G401 (cell line): ENCODE measurements at places on chromosomes 16 and 17. TPM values are rescaled to one million over a fixed set of nuclear protein-coding genes. Genes with fewer than 3 reads are reported as not detected.

DNA sequence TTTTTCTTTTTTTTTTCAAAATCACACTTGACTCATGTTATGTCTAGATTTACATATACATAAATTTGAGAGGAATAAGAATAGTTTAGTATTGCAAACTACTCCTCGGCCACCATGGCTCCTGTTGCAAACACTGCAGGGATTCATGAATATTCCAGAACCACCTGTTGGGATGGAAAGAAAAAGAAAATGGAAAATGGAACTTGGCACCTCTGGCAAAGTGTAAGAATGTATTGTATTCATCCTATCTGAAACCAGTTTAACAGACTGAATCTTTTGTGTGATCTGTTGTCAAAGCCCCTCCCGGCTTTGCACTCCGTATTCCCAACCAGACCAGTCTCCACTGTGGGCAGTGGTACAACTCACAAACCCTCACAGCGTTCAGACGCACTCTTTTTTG, 124.4 kb downstream of the SPECC1 start:
- DNase-seq = no peak

DNA sequence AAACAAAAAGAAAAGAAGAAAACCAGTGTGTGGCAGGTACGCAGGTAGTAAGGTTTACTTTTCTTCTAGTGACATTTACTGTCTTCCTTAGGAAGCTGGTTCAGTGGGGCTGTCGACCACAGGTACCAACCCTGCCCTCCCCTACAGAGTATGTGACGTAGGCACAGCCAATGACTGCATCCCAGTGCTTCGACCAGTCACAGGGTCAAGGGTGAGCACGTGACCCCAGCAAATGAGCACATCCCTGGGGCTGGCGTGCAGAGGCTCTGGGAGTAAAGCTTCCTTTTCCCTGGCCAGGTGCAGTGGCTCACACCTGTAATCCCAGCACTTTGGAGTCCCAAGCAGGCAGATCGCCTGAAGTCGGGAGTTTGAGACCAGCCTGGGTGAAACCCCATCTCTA, 38.9 kb upstream of the PLCG2 start:
- no peak for DNase-seq

DNA sequence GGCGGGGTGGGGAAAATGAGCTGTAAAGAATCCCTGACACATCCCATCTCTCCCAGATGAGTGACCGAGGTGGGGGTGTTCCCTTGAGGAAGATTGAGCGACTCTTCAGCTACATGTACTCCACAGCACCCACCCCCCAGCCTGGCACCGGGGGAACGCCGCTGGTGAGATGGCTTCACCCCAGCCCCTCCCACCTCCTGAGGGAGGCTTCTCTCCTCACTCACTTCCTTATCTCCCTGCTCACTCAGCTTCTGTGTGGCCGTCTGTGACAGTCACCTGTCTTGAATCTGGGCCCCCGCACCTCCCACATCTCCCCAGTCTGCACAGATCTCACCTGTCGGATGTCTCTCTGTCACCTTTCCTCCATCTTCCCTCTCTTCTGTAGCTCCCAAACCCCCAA, 13.4 kb downstream of the PDK2 start:
- DNase-seq = peak; percentile 1

DNA sequence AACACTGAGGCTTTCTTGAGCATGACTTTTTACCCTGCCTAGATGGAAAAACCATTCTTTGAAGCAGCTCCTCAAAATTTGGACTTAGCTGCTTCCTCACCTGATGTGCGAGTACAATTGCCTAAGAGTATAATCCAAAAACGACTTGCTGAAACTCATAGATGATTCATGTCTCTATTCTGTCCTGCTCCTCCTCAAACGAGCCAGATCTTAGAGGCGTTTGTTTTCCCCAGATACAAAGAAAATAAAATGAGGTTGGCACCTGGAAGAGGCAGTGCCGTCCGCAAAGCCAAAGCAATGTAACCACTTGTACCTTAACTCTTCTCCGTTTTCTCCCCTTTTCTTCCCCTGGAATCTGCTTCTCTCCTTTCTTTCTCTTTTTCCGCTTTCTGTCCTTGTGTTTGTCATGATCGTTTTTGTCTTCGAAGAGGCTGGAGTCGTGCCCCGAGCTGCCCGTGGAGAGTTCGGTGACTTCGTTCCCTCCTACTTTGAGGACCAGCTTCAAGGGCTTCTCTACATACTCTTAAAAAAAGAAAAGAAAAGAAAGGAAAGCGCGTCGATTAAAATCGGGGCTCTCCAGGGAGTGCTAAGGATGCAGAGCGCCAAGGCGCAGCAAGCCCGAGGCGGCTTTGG, 895 bp downstream of the BRD7 start:
- no peak for DNase-seq

- DNase-seq = no peak
Observed at GRCh38 chr16:82167670-82168069, 2.4 kb downstream of the MPHOSPH6 start.

- no peak for DNase-seq
Observed at GRCh38 chr16:84332975-84333684, 35.2 kb upstream of the ATP2C2 start.

- no peak for DNase-seq
Observed at GRCh38 chr16:66572356-66572755, 6.1 kb downstream of the CMTM1 start.

DNA sequence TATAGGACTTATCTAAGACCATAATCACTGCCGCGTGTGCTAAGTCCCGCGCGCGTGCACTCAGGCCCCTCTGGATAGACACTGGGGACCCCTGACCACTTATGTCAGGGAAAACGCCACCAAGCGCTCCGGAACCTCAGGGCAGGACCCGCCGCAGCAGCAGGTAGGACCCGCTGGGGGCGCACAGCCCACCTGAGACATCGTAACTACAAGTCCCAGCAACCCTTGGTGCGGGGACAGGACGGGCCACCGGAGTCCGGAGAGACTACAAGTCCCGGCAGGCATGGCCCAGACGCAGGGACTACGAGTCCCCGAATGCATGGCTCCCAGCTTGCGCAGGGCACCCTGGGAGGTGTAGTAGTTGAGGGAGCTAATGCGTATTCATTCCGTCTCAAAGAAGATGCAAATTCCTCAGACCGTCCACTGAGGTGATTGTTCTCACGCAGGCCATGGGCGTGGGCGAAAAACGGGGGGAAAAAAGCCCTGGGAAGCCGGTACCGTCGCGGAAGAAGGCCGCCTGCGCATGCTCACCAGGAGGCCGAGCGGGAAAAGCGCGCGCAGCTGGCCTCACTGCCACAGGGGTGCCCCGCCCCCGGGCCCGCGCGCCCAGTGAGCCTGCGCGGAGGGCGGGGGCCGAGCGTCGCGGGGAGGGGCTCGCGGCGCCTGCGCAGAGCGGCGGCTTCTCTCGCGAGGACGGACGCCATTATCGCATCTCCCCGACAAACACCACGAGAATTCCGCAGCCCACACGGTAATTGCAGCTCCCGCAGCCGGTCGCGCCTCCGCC, at the start of gene BANP:
Gene BANP, plus strand, starts transcription at position 670 of the 787 bp plus-strand sequence. CDS start 23,682 bp downstream, outside the sequence.
- DNase-seq = peak; percentile 99

GRCh38 chr17:38746004-38746848, 1.9 kb downstream of the PCGF2 start:
- DNase-seq = no peak

- DNase-seq = no peak
Observed at GRCh38 chr17:40484285-40484972, 17.0 kb downstream of the TNS4 start.

GRCh38 chr17:60941028-60941427, 263.4 kb downstream of the BCAS3 start:
- no peak for DNase-seq

DNA sequence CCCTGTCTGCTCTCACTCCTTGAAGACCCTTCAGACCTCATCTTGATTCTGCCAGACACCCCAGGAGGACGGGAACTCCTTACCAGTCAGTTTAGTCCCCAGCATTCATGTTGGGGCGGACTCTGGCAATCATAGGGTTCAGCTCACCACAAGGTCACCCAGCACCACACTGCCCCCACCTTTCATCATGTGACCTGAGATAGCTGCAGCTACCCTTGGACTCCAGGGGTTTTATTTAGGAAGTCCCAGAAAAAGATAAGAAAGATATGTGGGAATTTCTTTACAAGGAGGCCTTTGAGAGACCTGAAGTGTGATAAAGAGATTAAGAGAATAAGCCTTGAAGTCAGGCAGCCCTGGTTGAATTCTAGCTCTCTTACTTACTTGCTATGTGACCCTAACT, 59.8 kb upstream of the NLK start:
- DNase-seq = no peak

- DNase-seq = no peak
Observed at GRCh38 chr16:54283725-54284318, 2.8 kb downstream of the IRX3 start.

GRCh38 chr16:58099956-58100300, 29.3 kb downstream of the CFAP20 start:
- DNase-seq = no peak

DNA sequence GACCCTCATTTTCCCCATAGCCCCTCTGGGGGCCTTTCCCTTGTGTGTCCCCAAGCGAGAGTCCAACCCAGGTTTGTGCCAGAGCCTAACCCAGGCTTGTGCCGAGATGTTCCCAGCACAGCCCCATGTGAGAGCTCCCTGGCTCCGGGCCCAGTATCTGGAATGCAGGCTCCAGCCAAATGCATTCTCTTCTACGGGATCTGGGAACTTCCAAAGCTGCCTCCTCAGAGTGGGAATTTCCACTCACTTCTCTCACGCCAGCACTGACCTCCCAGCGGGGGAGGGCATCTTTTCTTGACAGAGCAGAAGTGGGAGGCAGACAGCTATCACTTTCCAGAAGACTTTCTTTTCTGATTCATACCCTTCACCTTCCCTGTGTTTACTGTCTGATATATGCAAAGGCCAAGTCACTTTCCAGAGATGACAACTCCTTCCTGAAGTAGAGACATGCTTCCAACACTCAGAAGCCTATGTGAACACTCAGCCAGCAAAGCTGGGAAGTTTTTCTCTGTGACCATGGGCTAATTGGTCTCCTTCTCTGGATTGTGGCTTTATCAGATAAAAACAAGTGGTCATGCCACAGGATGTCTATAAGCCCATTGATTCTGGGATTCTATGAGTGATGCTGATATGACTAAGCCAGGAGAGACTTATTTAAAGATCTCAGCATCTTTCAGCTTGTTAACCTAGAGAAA, 2.5 kb upstream of the CCL2 start:
- peak; percentile 65 for DNase-seq

- no peak for DNase-seq
Observed at GRCh38 chr17:70797166-70797565, 627.8 kb downstream of the KCNJ2 start.

GRCh38 chr16:79154086-79154485, 446.5 kb downstream of the MAF start:
- no peak for DNase-seq

DNA sequence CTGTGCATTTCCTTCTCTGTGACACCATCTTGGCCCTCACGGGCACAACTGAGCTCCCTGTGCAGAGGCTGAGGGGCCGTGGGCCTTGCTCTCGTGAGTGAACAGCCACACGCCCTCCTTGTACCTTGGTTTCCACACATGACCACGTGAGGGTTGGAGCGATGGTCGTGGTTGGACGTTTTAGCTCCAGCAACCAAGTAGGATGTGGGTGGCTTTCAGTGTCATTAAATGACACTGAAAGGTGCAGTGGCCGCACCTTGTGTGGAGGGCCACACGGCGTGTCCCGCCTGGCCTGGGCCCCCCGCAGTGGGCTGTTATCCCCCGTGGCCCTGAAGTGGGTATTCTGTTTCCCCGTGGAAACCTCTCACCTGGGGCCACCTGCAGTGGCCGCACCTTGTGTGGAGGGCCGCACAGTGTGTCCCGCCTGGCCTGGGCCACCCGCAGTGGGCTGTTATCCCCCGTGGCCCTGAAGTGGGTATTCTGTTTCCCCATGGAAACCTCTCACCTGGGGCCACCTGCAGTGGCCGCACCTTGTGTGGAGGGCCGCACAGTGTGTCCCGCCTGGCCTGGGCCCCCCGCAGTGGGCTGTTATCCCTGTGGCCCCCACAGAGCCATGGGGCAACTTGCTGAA, 28.2 kb downstream of the ACSF3 start:
- DNase-seq = no peak

GRCh38 chr16:1279945-1280589, 24.2 kb downstream of the TPSD1 start:
- DNase-seq = no peak

- DNase-seq = peak; percentile 94
Observed at GRCh38 chr17:49730078-49730784, 22.5 kb upstream of the SLC35B1 start.

GRCh38 chr16:70754851-70755600, 45.9 kb downstream of the VAC14 start:
- DNase-seq = peak; percentile 25

GRCh38 chr17:27808628-27809027, 8.3 kb upstream of the NOS2 start:
- DNase-seq = no peak

DNA sequence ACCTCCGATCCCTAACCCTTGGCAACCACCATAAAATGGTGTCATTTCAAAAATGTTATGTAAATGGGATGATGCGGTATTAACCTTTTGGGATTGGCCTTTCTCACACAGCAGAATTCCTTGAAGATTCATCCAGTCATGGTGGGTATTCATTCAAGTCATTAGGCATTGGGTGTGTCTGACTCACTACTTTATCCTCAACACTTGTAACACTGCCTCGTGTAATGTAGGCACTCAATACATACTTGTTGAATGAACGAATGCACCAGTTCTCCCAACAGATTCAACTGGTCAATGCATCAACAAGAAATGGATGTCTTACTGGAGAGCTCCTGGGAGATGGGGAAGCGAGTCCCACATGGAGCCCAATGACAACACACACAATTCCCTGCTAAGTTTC, 21.8 kb upstream of the GAN start:
- no peak for DNase-seq

- DNase-seq = peak; percentile 79
Observed at GRCh38 chr17:78674595-78675315, 97.6 kb upstream of the DNAH17 start.

GRCh38 chr16:67858500-67858899, 11.0 kb upstream of the CENPT start:
- no peak for DNase-seq

- no peak for DNase-seq
Observed at GRCh38 chr17:21272881-21273792, 11.4 kb upstream of the MAP2K3 start.

Gene NRN1L
- total RNA-seq = not detected in 2 replicates

Gene EPN3
- total RNA-seq = 2.3 and 2.8 TPM in 2 replicates

Gene DPEP1
- 0.55 TPM in 1 of 2 replicates, not detected in the other for total RNA-seq

Gene DHRS7C
- not detected in 2 replicates for total RNA-seq

Gene CRYBA1
- 0.43 TPM in 1 of 2 replicates, not detected in the other for total RNA-seq

Gene C17orf75
- total RNA-seq = 25.7 and 27.9 TPM in 2 replicates

Gene KRTAP4-3
- total RNA-seq = not detected in 2 replicates

Gene SPAG5
- 78.8 and 91.2 TPM in 2 replicates for total RNA-seq

Gene KRTAP17-1
- not detected in 2 replicates for total RNA-seq

Gene ARHGAP44
- total RNA-seq = 0.62 and 1.6 TPM in 2 replicates

Gene PRSS53
- total RNA-seq = 0.44 and 2.8 TPM in 2 replicates
